ENCODE measurements at places on chromosomes 1 and 21.

- DNase-seq, result no peak
Observed at GRCh38 chr1:31792116-31792515, 23.7 kb downstream of the SPOCD1 start.

DNA sequence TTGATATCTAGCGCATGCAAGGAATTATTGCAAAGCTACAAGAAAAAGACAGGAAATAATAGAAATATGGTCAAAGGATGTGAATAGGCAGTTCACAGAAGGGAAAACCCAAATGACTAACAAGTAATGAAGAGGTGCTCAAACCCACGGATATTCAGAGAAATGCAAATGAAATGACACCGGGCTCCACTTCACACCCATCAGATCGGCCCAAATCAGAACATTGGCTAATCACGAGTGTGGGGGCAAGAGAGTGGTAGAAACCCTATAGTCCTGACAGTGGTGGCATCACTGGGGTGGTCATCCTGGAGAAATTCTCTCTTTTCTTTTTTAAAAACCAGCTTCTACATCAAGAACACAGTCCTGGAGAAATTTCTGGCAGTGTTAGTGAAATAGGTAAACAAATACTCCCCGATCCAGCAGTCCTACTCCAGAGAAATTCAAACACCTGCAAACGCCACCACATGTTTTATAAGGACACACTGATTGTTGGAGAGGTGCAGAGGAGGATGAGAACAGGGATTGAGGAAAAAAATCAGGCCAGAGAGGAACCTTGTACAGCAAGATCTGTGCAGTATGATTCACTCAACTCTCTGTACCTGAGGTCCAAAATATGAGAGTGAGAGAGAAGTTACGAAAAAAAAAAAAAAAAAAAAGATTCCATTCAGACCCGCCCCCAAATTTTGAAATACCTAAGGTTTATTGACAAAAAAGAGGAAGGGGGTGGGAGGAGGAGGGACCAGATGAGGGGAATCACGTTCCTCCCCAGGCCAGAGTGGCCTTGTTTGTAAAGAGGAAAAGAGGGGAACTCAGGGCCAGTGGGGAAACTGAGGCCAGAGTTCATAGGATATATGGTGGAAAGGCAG lies 9.2 kb upstream of the TNFRSF1B start:
- no peak for DNase-seq

GRCh38 chr1:112332176-112333150 lies 63.6 kb upstream of the CTTNBP2NL start:
- DNase-seq, result no peak

DNA sequence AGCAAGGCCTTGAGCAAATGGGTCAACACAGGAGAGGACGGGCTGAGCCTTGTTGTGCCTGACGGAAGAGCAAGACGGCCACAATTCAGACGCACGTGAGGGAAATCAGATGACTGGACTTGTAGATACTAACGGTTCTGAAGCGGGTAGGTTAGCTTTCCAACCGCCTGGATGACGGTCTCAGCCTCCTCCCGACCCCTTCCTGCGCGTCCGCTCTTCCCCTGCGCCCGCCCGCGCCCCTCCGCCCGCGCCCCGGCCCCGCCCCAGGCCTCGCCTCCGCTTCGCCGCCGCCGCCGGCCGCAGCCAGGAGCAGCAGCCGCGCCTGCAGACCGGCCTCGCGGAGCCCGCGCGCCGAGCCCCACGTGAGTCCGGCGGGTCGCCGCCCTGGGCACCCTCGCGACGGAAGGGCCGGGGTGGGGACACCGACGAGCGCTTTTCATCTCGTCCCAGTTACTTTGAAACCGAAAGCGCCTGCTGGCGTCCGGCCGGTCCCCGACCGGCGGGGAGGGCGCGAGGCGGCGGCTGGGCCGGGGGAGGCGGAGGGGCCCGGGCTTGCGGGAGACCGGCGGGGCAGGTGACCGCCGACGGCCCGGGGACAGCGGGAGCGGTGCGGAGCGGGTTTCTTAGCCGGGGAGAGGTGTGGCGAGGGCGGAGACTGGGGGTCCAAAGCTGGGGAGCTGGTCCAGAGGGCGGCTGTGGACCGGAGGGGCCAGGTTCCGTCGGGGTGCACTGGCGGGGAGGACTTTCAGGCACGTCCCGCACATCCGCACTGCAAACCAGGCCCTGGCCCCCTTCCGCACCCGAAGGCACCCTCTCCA lies at the start of gene TRAF5:
Gene TRAF5, plus strand, starts transcription at position 306 of the 818 bp plus-strand sequence. CDS start 26,407 bp downstream, outside the sequence.
- no peak for DNase-seq

- DNase-seq, result no peak
Observed at GRCh38 chr21:36664662-36664990, 34.3 kb upstream of the SIM2 start.

- DNase-seq, result peak; percentile 31
Observed at GRCh38 chr1:171742577-171742922, 685 bp upstream of the VAMP4 start.

DNA sequence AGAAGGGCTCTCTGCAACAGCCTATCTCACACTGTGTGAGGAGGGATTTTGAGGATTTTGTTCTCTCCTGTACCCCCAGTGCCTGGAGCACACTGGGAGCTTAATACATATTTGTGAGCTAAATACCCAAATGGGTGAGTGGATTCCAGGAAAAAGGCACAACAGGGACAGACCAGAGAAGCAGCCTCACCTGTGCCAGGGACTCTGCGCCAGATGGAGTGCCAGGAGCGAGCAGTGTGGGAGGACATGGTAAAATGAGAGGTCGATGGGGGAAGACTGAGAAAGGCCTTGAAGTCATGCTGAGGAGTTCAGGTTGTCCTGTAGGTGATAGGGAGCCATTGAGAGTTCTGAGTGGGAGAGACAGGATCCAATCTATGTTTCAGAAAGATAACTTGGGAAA lies 11.0 kb upstream of the KCNA2 start:
- no peak for DNase-seq

- no peak for DNase-seq
Observed at GRCh38 chr1:6338695-6339094, 54.9 kb downstream of the ACOT7 start.

DNA sequence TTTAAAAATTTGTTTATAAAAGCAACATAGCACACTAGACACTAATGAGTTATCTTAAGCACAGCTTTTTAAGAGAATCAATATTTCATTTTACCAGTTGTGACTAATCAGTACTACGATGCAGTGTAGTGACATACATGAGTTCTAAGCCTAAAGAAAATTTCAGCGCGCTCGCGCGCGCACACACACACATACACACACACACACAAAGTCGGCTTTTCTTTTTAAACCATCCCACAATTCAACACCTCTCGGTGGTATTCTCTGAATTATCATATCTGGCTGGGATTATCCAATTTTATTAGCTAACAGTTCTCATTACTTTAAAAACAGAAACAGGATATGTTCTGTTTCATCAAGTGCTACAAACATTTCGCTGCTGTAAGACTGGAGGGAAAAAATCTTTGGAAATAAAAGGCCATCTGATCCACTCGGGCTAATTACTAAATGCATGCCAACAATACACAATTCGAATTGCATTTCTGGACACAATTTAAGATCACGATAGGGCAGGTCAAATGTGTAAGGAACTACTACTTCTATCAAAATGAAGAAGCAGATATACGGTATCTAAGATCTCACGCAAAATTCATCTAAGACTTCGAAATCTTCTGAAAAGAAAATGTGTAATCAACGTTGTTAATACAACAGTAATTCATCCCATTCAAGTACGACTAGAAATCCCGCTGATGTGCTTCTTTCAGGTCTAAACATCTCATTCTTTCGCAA lies 1.2 kb downstream of the TUT4 start:
- DNase-seq, result no peak

DNA sequence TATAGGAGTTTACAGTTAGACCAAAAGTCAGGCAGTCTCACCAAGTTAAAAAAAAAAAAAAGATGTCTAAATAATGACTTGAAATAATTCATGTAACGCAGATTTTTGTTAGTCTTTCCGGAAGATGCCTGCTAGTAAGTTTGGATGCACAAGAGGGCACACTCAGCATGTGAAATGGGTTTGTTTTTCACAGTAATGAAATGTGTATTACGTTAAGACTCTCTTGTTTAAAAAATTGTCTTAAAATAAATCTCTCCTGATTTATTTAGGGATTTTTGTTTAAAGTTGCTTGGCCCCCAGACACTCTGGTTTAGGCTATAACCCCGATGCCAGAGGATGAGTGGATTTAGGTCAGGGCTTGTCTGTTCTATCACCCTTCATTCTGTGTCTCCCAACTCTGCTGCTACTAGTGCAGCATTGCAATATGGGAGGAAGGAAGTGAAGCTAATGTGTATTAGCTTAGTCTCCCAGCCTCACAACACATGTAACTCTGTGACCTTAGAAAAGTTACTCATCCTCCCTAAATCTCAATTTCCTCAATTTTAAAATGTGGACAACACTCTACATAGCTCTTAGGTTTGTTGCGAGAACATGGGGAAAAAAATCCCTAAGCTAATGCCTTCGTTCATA lies 25.7 kb downstream of the CTH start:
- no peak for DNase-seq

GRCh38 chr1:109535481-109535880 lies 4.2 kb upstream of the GPR61 start:
- no peak for DNase-seq

DNA sequence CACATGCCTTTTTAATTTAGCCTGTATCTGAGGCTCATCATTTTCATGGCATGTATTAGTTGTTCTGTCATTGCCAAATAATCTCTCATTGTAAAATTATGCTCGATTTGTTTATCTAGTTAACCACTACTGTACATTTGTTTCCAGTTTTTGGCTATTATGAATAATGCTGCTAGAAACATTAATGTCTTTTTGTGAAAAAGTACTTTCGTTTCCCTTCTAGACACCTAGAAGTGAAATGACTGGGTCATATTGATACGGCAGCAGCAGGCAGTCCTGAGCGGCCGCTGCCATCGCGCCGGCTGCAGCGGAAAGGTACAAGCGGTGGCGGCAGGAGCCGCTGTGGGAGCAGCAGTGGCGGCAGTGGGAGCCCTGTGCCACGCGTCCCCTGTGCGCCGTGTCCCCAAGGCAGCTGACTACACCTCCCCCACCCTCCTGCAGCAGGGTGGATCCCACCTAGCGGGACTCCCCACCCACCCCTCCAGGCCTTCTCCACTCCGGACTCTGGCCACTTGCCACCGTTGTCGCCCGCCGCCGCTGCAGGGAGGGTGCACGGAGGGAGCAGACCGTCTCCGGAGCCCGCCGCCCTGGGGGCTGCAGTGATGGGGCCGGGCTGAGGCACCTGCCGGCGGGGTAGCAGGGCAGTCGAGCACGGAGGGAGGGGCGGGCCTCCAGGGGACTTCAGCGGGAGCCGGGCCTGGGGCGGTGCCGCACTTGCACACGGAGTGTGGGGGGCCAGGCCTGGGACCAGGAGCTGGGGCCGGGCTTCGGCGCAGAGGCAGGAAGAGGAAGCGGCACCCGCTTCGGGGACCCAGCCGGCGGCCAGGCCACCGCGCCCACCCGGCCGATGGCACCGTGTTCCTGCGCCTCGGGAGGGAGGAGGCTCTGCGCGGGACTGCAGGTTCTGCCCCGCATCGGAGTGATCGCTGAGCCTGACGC lies 66.8 kb upstream of the RGS7 start:
- DNase-seq, result no peak

GRCh38 chr1:71964188-71964587 lies 318.2 kb downstream of the NEGR1 start:
- DNase-seq, result no peak

GRCh38 chr21:20377250-20377649 lies 621.0 kb upstream of the NCAM2 start:
- DNase-seq, result no peak

- DNase-seq, result no peak
Observed at GRCh38 chr1:54949053-54949452, 31.4 kb upstream of the TMEM61 start.

DNA sequence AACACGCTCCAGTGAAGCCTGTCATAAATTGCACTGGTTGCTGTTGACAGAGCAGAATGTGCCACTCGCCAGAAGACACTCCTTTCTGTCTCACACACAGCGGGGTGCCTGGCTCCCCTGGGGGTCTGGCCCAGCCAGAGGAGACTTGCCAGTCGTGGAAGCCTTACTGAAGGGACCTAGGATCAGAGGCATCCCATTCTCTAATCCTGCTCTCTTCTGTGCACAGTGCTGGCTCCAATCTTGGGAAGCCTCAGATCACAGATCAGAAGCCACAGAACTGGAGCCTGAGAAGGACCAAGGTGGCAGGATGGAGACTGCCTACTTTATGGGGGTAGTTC lies 1.4 kb downstream of the SLC9A1 start:
- no peak for DNase-seq

- no peak for DNase-seq
Observed at GRCh38 chr1:233869680-233870079, 34.8 kb upstream of the SLC35F3 start.

GRCh38 chr21:17697473-17697872 lies 84.8 kb upstream of the BTG3 start:
- DNase-seq, result no peak

- DNase-seq, result no peak
Observed at GRCh38 chr1:159933347-159933746, 8.0 kb upstream of the TAGLN2 start.

GRCh38 chr1:93506126-93506525 lies 58.2 kb downstream of the FNBP1L start:
- DNase-seq, result no peak

GRCh38 chr1:38612951-38613350 lies 246.6 kb downstream of the RRAGC start:
- DNase-seq, result no peak

- no peak for DNase-seq
Observed at GRCh38 chr1:224922404-224923164, 6.9 kb upstream of the DNAH14 start.

DNA sequence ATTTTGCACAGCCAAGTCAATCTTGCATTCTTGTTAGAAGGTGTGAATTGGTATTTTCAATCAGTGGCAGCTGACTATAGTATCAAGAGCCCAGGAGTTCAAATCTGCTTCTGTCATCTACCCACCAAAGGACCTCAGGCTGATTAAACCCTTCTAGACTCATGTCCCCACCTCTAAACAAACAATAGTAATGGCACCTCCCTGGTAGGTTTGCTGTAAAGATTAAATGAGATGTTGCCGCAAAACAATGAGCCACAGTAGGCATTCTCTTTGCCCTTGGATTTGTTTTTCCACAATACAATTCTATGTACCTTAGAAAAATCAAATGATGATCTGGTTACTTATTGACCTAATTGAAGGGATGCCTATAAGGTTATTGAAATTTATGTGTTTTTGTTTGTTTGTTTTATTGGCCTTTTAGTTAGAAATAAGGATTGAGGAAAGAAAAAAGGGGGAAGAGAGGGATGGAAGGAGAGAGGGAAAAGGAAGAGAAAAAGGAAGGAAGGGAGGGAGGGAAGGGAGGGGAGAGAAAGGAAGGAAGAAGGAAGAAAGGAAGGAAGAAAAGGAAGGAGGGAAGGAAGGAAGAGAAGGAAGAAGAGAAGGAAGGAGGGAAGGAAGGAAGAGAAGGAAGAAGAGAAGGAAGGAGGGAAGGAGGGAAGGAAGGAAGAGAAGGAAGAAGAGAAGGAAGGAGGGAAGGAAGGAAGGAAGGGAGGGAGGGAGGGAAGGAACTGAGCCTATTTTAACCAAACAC lies 110.7 kb downstream of the ETS2 start:
- no peak for DNase-seq

DNA sequence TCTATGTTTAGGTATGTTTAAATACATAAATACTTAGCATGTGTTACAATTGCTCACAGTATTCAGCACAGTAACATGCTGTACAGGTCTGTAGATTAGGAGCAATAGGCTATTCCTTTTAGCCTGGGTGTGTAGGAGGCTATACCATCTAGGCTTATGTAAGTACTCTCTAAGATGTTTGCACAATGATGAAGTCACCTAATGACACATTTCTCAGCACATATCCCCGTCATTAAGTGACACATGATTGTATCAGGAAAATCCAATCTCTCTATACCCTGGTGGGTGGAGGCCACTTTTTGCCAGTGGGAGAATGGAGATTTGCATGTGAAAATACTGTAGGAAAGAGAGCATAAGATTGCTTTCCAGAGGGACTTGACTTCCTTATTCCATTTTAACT lies 5.5 kb upstream of the TEDDM1 start:
- no peak for DNase-seq

- DNase-seq, result no peak
Observed at GRCh38 chr1:247295274-247295684, 36.4 kb downstream of the ZNF496 start.
